ENCODE measurements at places on chromosomes 1 and 21.

- DNase-seq: no peak
Observed at GRCh38 chr21:15444118-15444960, 285.4 kb upstream of the USP25 start.

DNA sequence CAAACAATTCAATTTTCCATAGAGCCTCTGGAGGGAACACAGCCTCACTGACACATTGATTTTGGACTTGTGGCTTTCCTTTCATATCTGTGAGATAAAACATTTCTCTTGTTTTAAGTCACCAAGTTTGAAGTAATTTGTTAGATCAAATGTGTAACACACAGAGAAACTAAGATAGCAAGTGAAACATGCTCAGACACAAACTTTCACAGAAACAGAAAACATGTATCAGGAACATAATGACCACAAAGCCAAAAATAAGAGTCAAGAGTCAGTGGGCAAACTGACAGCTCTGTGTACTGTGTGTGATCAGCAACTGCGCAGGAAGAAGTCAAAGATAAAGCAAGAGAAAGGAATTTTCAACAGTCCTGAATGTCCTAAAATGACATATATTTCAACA is 1237.5 kb downstream of the AMY1C start:
- no peak for DNase-seq

DNA sequence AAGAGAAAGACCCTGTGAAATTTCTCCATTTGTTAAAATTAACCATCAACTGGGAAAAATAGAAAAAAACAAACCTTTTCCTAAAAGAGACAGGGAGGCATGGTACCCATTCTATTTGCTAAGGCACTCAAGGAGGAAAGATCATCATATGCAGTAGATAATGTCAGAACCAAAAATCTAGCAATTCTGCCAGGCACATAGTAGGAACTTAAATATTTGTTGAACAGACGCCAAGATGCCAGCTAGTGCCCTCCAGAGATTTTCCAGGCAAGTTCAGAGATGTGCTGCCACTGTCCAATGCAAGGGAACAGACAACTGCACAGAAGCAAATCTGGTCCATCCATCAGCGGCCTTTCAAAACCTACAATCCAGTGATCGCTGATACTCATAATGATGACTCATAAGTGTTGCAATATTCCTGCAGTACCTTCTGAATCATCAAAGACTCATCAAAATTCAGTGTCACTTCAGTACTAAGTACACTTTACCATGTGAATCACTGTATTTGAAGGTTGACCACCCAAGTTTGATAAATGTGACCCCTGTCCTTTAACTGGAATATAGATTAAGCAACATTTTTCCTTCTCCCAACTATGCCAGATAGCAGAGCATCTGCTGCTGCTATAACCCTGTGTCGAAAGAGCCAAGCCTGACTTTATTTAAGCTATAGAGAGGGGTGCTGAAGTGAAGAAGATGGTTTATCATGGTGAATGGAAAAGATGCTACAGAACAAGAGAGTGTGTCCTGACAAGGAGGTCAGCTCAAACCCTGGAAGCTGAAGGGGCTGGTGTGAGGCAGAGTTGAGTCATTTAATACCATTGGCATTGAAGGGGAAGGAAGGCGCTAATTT is 99.1 kb downstream of the MT1HL1 start:
- DNase-seq: no peak

DNA sequence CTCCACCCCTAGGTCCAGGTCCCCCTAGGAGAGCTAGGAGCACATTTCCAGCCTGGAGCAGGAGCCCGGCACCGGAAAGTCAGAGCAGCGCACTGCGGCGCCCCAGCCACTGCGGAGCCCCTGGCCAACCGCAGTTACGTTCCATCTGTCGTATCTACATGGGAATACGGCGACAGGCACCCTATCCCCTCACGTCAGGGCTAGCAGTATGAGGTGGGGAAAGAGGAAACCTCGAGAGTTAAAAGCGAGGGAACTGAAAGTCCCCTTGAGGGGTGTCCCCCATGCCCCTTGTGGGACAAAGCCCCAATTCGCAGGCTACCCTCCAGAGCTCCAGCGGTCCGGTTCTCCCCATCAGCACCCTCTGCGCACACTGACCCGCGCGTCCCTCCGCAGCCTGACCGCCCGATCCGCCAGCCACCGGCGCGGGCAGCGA is 995 bp downstream of the COLGALT2 start:
- no peak for DNase-seq

GRCh38 chr1:107487506-107487905 is 346.7 kb downstream of the NTNG1 start:
- DNase-seq: no peak

DNA sequence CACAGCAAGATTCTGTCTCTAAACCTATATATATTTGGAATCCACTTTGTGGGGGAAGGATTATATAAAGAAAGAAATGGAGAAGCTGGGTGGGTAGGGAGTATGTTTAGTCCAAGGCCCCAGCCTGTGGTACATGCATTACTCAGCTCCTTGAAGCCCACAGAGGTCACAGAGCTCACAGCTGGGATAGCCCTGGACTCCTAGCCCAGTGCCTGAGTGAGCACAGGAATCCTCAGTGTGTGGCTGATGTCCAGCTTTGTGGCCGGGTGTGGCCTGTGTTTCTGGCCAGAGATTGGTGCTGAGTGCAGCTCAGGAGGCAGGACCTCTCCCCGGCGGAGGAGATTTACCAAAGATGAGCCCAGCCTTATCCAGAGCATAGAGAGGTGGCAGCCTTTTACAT is 7.6 kb downstream of the CAPN9 start:
- no peak for DNase-seq

GRCh38 chr1:58434181-58434580 is 112.3 kb downstream of the OMA1 start:
- DNase-seq: no peak

GRCh38 chr1:52234708-52235107 is 92.8 kb downstream of the ZFYVE9 start:
- no peak for DNase-seq

GRCh38 chr1:160144921-160145320 is 6.5 kb upstream of the ATP1A4 start:
- DNase-seq: no peak

- DNase-seq: no peak
Observed at GRCh38 chr1:240343045-240343444, 251.4 kb downstream of the FMN2 start.

GRCh38 chr1:88802404-88802803 is 89.0 kb downstream of the GTF2B start:
- no peak for DNase-seq

- no peak for DNase-seq
Observed at GRCh38 chr1:169326956-169327268, 40.7 kb downstream of the NME7 start.

DNA sequence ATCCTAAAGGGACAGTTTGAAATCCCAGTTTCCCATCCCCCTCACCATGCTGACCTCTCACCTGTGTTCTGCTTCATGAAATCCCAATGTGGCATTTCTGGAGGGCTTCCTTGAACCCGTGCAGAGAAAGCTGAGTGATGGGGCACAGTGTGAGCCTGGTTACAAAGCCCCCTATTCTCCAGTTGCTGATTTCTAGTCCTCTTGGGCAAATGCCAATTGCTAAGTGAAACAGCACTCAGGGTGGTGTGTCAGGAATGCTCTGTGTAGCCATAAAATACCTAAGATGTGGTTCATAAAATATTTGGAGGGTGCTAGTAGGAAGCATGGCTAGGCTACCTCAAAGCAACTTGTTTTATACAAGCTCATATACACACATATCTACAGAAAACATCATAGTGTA is 32.0 kb downstream of the SUSD4 start:
- DNase-seq: no peak

DNA sequence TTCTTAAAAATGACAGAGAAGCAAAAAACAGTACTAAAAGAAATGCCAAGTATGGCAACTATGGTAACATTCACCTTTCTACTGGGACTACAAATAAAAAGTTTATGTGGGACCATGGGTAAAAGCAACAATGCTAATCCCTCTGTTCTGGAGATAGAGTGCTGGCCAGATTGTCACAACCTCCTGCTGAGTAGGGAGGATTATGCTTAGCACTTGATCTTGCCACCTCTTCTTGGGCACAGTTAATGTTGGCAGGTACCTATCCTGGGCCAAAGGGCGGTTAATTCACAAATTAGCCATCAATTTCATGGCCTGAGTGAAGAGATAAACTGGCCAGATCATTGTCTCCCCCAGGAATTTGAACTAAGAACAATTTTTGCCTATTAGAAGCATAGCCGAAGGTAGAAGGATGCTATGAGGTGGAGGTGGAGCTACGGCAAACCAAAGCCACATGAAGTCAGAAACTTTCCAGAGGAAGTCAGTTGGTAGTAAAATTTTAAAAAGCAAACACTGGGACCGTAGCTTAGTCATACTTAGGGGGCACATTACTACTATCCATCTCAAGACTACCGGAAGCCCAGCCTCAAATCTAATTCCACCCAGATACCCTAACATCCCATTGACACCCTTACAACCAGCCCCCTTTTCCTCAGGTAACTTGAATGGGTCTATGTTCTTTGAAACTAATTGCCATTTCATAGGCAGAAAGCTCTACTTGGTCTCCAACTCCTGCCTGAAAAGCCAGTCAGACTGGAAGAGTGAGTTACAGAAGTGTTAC is 2.7 kb downstream of the SCYL3 start:
- peak; percentile 47 for DNase-seq

DNA sequence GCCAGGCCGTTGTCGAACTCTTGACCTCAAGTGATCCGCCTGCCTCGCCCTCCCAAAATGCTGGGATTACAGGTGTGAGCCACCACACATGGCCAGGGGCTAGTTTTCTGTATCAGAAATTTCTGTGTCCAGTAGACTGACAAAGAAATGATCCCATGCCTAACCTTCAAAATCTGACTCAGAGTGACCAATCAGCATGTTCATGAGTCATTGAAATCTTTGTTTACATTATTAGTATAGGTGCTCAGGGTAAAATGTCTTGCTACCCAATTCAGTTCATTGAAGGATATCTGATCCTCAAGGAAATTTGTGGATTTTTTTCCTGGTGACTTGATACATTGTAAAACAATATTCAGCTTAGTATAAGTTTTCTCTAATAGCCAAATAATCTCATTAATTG is 11.0 kb upstream of the LDLRAD2 start:
- DNase-seq: no peak

- DNase-seq: no peak
Observed at GRCh38 chr1:7280347-7280960, 490.6 kb upstream of the VAMP3 start.

DNA sequence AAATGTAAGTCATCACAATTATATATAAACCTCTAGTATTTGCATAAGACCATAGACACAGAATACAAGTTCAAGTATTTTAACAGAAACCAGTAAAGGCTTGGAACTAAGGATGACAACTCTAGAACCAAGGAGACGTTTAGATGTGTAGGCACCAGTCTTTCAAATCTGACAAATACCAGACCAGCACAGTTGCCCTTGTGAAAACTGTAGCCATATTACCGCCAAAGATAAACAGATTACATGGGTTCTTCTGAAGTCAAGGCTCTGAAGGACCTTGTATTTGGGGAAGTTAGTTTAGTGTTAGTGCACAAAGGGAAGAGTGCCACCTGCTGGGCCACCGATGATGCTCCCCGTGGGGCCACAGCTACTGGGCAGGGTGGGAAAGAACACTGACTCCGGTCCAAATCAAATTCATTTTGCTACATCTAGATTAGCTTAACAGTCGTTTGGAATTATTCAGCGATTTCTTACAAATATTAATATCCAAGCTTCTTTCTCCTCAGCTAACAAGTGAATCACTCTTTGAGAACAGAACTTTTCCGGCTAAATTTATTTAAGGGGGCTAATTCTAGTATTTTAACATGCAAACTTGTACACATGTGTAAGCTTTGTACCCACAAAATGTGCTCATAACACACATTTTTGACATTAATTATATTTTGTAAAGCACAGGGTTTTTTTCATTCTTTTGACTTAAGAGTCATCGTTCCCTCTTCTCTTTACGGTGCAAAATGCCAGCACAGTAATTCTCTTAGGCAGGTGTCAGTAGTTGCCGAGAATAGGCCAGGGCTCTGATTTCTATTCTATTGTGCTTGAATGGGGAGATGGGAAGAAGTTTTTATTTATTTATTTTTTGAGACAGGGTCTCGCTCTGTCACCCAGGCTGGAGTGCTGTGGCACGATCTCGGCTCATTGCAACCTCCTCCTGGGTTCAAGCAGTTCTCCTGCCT is 8.0 kb upstream of the NIBAN1 start:
- DNase-seq: peak; percentile 31

GRCh38 chr1:68904477-68904876 is 407.6 kb upstream of the DEPDC1 start:
- DNase-seq: no peak

- DNase-seq: no peak
Observed at GRCh38 chr1:203031467-203031866, 5.2 kb downstream of the PPFIA4 start.

DNA sequence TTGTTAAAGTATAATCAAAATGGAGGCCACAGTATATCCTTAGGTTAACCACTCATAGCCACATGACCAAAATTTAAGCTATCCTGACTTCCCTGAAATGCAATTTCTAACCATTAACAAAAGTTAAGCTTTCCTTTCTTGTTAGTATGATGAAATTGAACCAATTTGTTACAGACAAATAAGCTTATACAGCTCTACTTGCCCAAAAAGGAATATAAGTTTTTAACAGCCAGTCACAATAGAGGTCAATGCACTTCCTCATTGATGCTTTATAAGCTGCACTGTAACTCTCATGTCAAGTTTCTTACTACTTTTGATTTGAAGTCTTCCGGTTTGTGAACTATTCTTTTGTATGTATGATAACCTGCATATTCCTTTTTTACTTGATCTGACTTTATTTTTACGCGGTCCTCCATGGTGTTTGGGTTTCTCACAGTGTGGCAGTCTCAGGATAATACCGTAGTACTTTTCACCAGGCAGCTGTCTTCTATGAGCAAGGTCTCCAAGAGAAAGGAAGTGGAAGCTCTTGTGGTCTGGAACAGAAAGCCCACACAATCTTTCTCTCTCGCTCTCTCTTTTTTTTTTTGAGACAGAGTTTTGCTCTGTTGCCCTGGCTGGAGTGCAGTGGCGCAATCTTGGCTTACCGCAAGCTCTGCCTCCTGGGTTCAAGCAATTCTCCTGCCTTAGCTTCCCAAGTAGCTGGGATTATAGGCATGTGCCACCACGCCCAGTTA is 331.6 kb downstream of the SRGAP2C start:
- DNase-seq: no peak

- no peak for DNase-seq
Observed at GRCh38 chr1:45430490-45430889, 60.5 kb downstream of the TESK2 start.

DNA sequence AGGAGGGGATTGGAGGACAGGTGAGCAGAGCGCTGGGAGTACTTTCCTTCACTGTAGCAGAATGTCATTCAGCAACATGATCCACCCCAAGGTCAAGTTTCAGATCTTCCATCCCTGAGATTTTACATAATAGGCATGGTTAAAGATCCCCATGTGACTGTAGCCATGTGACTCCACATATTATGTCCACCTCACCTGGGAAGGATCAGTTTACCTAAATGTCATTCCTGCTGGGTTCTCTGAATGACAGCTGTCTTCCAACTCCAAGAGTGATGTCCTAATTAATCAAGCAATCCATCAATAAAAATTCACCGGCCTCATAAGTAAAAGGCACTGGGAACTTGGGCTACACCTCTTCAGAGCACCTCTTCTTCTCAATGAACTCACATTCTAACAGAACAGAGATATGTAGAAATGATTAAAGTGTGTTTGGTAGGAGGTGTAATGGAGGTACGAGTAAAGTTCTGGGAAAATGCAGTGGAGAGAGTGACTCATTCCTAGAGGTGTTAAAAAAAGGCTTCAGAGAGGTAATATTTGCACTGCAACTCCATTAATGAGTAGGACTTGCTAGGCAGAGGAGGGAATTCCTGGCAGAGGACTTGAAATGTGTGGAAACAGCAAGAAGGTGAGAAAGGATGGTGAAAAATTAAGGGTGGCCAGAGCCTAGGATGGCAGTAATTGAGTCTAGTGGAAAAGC is 22.2 kb upstream of the MAPKAPK2 start:
- no peak for DNase-seq

GRCh38 chr1:14686701-14687100 is 88.2 kb downstream of the KAZN start:
- DNase-seq: no peak

All from NCI-H510A (cell line).